ENCODE measurements at places on chromosomes 11 and 22.

DNA sequence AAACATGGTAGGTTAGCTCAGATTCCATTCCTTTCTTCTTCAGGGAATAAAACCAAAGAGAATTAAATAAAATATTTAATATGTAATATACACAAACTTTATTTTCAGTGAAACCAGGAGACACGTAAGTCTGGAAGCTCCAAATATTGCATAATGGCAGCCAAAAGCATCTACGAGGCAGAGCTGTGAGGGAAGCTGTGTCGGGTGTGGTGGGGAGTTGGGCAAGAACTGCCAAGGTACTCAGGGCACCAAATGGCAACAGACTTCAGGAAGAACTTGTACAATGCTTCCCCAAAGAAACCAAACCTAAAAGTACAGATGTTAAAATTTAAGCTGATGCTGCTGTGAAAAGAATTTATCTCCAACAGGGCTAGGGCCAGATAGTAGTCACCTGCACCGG is 47.5 kb upstream of the C11orf87 start:
- DNase-seq = no peak

DNA sequence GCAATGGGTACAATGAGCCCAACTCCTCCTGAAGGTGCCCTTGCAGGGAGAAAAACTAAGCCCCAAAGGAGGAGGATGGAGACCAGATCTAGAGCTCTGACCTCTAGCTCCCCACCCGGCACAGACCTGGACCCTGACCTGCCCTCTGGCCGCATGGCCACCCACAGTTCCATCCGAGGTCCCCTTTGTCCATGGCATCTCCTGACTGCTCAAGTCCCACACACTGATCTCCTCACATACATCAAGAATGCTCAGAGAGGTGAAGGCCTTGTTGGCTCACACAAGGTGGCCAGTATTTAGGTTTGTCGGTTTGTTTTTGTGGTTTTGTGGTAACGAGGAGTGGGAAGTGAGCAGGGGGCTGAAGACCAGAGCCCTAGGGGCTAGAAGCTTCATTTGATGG is 423.5 kb upstream of the B3GAT1 start:
- no peak for DNase-seq

DNA sequence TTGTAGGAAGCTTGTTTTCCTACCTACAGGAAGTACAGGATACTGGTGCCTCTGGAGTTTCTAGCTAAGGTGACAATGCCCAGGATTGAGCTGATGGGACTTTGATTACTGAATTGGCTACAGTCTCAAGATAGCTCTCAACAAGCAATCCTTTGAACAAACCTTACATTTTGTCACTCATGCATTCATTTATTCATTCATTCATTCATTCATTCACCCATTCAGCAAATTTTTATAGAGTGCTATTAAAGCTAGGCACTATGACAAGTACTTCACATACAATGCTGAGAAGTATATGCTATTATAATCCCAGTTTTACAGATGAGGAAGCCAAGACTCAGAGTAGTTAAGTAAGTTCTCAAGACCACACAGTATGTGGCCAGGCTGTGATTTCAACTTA is 103.1 kb upstream of the MTMR2 start:
- no peak for DNase-seq

- no peak for DNase-seq
Measured at GRCh38 chr11:114084414-114084813, 24.9 kb downstream of the ZBTB16 start.

DNA sequence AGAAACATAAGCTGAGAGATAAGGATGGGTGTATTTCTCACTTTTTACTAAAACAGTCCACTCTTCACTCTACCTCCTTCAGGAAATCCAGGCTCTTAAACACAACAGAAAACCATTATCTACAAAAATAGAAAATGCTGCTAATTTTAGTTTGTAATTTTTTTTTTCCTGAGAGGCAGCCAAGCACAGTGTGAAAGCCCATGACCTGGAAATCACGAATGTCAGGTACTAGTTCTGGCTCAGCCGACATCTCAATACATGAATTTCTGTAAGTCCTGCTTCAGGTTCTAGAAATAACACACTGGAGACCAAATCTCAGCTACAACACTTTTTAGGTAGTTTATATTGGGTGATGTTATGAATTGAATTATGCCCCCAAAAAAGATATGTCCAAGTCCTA is 308.9 kb downstream of the KCNA4 start:
- no peak for DNase-seq

DNA sequence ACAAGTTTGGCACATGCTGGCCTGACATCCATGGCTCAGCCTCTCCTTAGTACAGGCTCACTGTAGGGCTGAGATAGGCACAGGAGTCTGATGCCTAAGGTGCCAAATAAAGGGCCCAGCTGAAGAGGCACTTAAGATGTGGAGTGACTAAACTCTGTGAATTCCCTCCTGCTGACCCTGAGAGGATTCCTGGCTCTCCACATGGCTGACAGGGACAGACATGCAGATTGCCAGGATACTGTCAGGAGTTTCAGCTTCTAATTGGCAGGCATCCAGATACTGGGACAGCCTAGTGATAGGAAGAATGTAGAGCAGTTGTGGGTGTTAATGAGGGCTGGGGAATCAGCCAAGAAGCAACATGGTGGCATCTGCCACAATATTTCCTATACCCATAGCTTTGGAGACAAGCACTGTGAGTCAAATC is 558.7 kb downstream of the INSC start:
- no peak for DNase-seq

DNA sequence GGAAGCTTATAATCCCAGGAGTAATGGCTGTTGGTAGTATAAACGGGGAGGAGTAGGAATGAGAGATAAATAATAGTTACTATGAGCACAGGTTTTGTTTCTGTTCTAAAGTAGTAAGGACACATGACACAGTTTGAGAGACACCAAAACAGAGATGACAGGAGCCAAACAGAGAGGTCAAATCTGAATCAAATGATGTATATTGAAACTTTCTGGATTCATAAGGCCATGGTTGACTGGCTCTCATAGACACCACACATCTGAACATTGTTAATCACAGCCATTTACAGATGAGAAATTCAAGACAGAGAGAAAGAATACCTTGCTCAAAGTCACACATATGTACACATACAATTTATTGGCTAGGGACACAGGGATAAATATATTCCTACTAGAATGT is 63.4 kb upstream of the UCP3 start:
- DNase-seq = no peak

DNA sequence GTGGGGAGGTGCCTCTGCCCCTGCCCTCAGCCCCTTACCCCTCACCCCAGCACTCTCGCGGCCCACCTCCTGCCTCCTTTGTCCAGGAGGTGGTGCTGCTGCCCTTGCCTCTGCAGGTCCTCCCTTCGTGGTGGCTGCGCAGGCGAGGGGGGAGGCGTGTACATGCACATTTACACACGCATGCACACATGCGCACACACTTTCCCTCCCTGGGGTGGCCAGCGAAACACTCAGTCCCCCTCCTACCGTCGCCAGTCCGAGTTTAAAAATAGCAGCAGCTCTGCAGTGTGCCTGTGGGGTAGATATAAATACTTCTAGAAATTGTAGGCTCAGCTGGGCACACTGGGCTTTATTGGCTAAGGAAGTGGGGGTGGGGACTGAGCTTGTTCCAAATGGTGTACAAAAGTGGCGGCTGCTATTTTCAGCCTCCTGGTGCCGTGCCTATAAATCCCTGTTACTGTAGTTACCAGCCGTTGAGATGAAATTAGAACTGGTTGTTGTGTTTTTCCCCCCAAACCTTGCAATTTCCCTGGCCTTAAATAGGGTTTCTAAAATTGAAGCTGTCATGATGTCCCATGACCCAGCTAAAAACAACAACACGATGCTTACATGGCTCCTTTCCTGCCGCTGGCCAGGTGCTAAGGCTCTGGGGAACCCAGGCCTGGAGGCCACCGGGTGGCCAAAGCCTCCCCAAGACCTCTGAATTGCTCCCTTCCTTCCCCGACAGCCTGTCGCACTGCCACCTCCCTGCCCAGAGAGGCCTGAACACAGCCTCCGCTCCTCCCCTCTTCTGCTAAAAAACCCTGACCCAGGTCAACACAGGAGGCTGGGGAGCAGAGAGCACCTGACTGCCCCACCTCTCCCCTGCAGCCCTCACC is 12.4 kb downstream of the PICK1 start:
- no peak for DNase-seq

DNA sequence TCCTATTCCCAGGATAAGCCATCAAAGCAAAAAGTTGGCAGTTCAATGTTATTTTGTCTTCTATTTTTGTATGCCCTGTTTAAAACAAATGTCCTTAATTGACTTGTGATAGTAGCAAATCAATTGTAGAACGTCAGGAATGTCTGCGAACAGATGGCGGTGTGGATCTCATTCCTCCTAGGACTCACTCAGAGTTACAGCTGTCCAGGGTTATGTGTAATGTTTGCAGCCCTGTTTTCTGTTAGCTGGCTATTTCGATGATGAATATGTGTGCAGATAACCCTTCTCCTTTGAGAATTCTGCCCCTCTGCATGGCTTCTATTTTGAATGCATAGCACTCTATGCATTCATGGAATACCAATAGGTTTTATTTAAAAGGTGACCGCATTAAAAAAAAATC is 1248.0 kb upstream of the CNTN5 start:
- DNase-seq = no peak

DNA sequence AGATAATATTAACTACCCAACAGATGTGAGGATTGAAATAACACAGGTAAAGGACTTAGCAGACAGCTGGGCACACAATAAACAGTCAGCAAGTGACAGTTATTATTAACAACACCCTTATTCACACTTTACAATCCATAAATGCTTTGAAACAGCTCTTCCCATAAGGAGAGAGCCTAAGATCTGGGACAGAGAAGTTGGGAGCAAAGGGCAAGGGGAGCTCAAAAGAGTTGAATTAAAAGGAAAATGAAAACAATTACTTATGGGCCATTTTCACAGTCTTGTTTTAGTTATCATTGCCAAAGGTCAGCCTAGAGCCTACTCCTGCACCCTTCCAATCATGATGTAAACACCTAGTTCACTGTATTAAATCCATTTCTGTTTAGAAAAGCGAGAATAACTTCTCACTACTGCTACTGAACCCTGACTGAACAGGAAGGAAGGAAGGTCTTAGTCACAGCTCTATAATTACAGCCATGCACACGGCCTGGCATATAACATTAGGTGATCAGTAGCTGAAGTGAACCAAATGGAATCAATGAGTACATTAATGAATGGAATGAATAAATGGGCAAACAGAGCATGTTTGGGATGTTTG is 111.3 kb downstream of the PLEKHA7 start:
- no peak for DNase-seq

GRCh38 chr11:34599406-34599945 is 21.4 kb upstream of the EHF start:
- no peak for DNase-seq

DNA sequence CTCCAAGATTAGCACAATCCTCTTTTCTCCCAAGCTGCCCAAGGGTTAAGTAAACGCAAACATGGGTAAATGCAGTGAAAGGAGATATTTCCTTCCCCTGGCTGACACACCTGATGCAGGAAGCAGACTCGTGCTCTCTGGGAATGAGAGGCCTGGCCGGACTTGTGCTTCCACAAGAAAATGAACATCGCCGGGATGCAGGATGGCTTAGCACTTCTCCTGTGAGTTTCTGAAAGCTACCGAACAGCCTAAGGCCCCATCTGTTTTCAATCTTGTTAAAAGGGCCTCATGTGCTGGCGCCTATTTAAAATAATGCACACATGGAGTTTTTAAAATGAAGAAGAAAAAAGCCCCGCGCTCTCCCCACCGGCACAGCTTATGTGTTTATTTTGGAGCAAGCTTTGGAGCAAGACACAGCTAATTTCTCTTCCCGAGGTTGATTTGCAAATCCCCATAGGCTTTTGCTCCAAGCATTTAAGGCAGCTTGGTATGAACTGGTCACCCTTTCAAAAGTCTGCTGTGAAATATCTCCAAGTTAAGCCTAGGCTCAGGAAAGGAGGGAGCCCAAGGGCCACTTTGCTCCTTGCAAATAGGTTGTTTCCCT is 100.9 kb downstream of the SYN3 start:
- DNase-seq = no peak

DNA sequence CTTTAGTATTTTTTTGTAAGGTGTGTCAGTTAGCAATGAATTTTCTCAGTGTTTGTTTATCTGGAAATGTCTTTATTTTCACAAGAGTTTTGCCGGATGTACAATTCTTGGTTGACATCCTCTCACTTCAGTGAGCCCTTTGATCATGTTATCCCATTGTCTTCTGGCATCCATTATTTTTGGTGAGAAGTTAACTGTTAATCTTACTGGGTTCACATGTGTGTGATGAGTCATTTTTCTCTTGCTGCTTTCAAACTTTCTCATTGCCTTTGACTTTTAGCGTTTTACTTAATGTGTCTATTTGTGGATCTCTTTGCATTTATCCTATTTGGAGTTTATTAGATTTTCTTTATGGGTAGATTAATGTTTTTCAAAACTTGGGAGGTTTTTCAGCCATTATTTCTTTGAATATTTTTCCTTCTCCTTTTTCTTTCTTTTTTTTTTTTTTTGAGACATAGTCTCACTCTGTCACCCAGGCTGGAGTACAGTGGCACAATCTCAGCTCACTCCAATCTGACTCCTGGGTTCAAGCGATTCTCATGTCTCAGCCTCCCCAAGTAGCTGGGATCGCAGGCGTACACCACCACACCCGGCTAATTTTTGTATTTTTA is 100.5 kb upstream of the RRM1 start:
- DNase-seq = no peak

GRCh38 chr11:79263001-79263400 is 177.8 kb downstream of the TENM4 start:
- DNase-seq = no peak

DNA sequence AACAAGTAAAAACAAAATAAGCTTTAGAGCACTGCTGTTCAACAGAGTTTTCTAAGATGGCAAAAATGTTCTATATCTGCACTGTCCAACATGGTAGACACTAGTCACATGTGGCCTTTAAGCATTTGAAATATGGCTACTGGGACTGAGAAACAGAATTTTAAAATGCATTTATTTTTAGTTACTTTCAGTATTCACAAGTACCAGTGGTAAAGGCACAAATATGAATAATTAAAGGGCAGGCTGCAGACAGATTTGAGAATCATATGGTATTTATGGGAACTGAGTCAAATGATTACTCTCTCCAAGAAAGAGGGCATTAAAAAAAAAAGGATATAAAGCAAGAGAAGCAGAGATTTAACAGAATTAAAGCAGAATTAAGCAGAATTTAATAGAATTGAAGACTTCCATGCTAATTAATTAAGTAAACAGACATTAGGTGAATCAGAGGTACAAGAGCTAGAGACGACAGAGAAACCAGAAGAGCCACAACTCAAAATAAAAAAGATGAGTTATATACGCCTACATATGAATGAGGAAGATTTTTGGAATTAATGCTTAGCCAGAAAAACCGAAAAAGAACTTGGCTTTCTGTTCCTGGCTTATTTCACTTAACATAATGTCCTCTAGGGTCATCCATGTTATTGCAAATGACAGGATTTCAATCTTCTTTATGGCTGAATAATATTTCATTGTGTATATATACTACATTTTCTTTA is 160.4 kb downstream of the ATG16L2 start:
- no peak for DNase-seq

GRCh38 chr11:110654456-110654855 is 57.8 kb downstream of the ARHGAP20 start:
- no peak for DNase-seq

GRCh38 chr11:17221968-17222367 is 14.2 kb upstream of the PIK3C2A start:
- DNase-seq = no peak
